D341Med (cell line): ENCODE measurements at places on chromosomes 4 and X.

- DNase-seq: no peak
Observed at GRCh38 chr4:25107827-25108516, 52.3 kb downstream of the SEPSECS start.

- no peak for DNase-seq
Observed at GRCh38 chr4:48138936-48139335, 4.9 kb upstream of the TXK start.

DNA sequence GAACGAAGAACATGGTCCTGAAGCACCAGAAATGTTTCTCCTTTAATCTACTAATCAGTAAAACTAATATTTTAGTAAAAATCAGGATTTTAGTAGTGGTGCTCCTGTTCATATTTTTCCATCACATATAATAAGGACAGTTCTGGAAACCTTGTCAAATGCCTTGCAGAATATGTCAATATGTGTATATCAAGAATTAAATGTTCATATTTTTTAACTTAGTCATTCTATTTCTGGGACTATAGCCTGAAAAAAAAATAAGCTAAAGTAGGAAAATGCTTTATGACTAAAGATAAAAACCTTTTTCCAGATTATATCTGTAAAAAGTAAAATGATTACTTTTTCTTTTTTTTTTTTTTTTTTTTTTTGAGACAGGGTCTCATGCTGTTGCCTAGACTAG is 65.1 kb downstream of the MAB21L2 start:
- no peak for DNase-seq

- no peak for DNase-seq
Observed at GRCh38 chr4:114378305-114378903, 220.2 kb upstream of the UGT8 start.

DNA sequence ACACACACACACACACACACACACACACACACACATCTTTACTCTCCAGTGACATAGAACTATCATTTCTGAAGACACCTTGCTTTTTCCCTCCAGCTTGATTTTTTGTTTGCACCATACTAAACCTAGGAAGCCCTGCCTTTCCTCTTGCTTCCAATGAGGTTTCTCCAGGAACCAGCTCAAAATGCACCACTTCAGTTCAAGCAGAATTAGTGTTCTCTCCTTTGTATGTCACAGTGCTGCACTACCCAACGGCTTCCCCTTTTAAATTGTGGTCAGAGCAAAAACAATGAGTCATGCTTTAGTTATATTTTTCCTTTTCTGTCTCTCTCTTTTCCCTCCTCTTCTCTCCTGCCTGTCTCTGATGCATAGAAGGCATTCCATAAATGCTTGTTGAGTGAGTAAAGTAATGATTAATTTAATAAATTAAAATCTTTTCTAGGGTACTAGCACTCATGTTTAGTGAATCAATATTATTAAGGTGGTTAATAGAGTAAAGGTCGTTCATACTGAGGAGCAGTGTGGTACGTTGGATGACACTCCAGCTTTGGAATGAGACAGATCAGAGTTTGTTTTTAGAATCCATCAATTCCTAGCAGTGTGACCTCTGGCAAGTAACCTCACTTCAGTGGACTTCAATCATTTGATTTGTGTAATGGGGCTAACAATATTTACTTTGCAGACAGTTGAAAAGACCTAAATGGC is 5.9 kb downstream of the RTL3 start:
- DNase-seq: no peak

DNA sequence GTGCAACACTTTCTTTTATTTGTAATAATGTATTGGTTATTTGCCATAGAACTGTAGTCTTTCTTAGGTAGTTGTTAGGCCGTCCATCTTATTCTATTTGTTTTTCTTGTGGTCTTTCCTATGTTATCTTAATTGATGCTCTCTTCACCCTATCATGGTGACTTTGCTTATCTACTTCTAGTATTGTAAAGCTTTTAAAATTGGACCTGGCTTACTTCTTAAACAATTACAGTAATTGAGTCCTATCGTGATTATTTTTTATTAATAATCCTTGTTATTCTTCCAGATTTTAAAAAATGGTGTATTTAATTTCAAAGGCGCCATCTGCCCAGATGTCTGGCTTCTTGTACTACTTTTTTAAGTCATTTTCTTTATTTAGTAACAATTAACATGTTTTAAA is 63.7 kb downstream of the CLCN5 start:
- no peak for DNase-seq

GRCh38 chr4:115272594-115272993 is 159.2 kb upstream of the NDST4 start:
- no peak for DNase-seq

- DNase-seq: no peak
Observed at GRCh38 chr4:22941688-22942375, 249.1 kb downstream of the GBA3 start.

GRCh38 chrX:102745857-102746584 is 25.5 kb downstream of the GPRASP3 start:
- DNase-seq: no peak

GRCh38 chrX:99798936-99799335 is 611.1 kb downstream of the PCDH19 start:
- no peak for DNase-seq

GRCh38 chr4:101102114-101102742 is 245.1 kb downstream of the PPP3CA start:
- DNase-seq: no peak

DNA sequence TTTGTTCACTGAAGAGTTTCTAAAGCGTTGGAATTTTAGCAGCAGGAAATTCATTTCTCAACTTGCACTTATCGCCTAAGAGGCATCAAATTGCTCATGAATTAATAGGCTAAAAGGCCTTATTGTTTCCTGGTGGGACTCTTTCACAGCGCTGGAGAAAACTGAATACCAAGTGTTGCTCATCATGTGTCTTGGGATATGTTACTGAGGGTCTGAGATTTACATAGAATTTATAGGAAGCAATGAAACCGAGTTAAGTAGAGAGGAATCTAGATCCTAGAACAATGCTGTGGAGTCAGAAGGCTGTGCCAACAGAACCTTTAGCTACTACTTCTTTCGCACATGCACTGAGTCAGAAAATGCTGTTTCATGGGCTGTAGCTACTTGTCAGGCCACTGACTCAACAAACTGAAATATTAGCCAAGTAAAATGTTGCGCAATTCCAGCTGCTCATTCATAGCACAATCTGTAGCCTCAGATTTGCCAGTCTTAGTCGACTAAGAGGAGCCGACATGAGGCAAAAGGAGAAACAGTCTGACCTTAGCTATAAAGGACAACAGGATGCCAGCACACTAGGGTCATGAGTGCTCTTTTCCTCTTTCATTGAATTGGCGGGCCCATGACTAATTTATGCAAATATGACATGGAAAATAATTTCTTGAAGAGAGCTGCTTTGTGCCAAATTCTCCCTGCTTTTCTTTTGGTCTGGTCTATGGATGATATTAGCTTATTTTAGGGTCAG is 35.9 kb upstream of the CXCL8 start:
- DNase-seq: no peak

- no peak for DNase-seq
Observed at GRCh38 chr4:27366104-27366823, 505.6 kb downstream of the STIM2 start.
